ENCODE measurements at places on chromosomes 2 and 18.

DNA sequence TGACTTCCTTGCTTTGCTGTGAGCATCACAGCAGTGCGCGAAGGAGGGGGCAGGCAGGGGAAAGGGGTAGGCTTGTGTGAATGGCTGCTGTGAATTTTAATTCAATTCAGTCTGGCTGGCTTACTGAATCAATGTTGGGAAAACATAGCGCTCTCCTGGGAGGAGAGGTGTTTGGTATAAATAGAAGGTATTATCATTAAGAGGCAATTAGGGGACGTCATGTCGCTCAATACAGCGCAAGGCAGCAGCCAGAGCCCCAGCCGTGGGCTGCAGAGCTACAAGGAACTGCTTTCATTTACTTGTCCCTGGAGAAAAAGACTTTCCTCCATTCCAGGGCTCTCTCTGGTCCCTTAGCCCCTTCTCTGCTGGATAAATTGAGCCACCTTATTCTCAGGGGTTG is 181.4 kb upstream of the MSH6 start:
- DNase-seq, result no peak

DNA sequence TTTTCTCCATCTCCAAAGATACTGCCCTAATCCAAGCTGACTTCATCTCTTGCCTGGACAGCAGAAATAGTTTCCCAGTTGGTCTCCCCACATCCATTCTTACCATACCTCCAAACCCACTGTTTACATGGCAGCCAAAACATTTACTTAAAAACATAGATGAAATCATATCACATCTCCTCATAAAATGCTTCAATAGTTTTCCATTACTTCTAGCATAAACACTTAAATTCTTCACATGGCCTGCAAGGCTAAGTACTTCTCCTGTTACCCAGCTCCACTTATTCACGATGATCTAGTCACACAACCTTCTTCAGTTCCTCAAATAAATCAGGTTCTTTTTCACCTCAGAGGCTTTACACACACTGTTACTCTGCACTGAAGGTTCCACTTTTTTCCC is 185.8 kb upstream of the ACVR2A start:
- no peak for DNase-seq

DNA sequence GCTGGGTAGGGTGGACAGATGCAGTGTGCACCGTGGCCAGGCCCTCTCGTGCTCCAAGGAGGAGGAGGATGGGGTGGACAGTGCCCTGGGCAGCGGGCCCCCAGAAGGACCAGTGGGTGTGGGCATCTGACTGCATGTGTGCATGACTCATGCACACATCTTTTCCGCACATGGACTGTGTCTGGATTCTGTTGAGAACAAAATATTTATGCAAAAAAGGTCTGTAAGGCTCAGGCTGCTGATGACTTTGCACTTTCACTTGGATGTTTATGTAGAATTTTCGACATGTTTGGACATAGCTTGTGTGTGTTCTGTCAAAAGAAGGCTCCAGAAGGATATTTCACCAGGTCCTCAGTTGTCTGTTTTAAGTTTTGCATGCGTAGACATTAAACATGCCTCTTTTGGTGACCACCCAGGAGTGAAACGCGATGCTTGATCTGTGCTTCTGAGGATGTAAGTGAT is 45.6 kb downstream of the MTCL1 start:
- DNase-seq, result no peak

DNA sequence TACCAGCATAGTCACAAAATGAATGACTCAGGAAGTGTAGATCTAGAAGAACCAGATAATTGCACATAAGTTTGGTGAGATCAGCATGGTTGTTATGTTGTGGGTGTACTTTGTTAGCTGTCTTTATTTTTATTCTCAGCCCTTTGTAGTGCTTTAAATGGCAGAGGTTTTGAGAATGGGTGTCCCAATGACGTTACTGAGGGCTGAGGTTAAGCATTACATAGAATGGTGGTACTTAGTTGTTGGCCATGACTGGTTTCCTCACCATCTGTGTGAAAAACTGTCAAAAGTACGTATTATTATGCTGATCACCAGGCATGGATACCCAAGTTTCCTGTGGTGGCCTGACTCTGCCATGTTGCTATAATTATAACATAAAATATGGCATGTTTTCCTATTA is 165.8 kb downstream of the UBE2E3 start:
- no peak for DNase-seq
